ENCODE measurements at places on chromosomes 6 and 20.

- no peak for DNase-seq
Measured at GRCh38 chr6:37531437-37532036, 31.8 kb upstream of the CCDC167 start.

- no peak for DNase-seq
Measured at GRCh38 chr6:167811040-167811439, 15.7 kb upstream of the AFDN start.

DNA sequence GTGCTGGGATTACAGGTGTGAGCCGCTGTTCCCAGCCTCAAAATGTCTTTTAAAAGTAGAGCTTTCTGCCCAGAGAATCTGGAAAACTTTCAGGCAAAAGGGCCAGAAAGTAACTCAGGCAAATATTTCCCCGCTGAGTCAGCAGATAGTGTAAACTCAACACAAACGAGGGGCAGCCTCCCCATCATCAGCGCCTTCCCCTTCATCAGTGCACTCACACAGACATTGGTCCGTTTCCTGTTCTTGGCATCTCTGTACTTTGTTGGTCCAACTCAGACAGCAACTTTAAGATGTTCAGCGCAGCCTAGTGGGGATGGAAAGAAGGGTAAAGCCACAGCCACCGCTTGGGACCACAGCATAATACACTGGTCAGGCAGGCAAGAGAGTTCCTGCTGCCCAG lies 69.5 kb downstream of the CSE1L start:
- DNase-seq = no peak

- no peak for DNase-seq
Measured at GRCh38 chr6:12275107-12275506, 15.1 kb upstream of the EDN1 start.

DNA sequence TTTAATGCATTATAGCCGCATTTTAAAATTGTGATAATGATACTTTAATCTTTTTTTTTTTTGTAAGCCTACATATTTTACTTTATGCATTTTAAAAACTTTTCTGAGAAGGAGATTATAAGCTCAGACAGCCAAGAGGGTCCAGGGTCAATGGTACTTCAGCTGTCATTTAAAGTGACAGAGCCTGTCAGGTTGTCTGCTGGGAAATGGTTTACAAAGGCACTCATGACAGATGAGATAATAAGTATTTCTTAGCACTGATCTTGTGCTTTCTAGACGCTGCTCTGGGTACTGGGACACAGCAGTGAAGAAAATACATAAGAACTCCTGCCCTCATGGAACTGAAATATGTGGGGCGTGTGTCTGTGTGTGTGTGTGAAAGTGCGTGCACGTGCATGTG lies 19.6 kb downstream of the LAMP5 start:
- DNase-seq = no peak

GRCh38 chr20:24783631-24784492 lies 165.2 kb upstream of the CST7 start:
- DNase-seq = no peak

GRCh38 chr20:38132910-38133501 lies 32.1 kb downstream of the TGM2 start:
- no peak for DNase-seq

DNA sequence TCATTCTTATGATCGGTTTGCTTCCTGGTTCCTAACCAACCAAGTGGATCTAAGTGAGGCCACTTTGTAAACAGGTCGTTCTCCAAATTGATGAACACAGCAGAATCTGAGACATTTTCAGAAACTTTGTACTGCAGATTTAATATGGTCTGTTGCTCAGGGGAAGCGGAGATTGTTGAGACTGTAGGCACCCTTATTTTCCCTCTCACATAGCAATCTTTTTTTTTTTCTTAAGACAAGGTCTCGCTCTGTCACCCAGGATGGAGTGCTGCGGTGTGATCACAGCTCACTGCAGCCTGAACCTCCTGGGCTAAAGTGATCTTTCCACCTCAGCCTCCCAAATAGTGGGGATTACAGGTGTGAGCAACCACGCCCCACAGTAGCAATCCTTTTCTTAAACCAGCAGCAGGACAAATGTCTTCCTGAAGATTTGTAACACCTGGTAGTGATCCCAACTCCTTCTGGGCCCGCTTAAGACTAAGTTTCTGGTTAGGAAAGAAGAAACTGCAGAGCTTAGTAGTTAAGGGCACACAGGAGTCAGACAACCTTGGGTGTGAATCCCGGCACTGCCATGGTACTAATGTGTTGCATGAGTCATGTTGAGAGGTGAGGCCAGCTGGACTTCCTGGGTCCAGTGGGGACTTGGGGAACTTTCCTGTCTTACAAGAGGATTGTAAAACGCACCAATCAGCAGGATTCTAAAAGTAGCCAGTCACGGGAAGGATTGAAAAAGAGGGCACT lies 48.4 kb upstream of the EZR start:
- no peak for DNase-seq

- DNase-seq = no peak
Measured at GRCh38 chr6:34027939-34028441, 117.9 kb downstream of the GRM4 start.

DNA sequence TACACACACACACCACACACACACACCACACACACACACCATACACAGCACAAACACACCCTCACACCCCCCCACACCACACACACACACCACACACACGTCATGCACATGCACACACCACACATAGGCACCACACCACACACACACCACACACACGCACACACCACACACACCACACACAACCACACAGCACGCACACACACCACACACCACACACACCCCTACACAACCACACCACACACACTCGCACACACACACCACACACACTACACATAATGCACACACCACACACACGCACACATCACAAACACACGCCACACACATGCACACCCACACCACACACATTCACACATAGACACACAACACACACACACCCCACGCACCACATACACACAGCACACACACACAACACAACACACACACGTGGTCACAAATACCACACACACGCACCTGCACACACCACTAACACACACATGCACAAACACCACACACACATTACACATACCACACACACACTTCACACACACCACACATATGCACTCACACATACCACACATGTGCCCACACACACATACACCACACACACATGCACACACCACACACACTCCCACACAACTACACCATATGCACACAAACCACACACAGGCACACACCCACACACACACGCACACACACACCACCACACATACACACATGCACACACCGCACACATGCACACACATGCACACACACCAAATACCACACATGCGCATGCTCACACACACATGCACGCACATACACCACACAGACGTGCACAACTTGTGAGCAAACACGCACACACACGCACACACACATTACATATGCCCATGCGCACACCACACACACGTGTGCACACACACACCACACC lies 9.4 kb upstream of the ACSS1 start:
- DNase-seq = no peak

DNA sequence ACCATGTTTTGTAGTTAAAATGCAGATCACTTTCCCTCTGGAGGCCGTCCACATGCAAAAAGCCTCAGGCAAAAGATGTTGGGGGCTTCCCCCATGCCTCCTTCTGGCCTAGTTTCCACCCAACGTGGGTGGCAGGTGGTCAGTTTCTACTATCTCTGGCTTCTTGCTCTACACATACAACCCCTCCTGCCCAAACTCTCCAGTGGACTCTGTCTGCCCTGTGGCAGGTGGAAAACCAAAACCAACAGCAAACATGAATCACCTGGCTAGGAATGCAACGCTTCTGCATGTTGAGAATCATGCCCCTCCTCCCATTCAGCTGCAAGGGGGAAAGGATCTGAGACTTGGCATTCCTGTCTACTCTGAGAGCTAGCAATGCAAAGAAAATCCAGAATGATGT lies 94.8 kb downstream of the MBOAT1 start:
- no peak for DNase-seq

GRCh38 chr6:168600381-168600780 lies 159.4 kb downstream of the SMOC2 start:
- DNase-seq = no peak

DNA sequence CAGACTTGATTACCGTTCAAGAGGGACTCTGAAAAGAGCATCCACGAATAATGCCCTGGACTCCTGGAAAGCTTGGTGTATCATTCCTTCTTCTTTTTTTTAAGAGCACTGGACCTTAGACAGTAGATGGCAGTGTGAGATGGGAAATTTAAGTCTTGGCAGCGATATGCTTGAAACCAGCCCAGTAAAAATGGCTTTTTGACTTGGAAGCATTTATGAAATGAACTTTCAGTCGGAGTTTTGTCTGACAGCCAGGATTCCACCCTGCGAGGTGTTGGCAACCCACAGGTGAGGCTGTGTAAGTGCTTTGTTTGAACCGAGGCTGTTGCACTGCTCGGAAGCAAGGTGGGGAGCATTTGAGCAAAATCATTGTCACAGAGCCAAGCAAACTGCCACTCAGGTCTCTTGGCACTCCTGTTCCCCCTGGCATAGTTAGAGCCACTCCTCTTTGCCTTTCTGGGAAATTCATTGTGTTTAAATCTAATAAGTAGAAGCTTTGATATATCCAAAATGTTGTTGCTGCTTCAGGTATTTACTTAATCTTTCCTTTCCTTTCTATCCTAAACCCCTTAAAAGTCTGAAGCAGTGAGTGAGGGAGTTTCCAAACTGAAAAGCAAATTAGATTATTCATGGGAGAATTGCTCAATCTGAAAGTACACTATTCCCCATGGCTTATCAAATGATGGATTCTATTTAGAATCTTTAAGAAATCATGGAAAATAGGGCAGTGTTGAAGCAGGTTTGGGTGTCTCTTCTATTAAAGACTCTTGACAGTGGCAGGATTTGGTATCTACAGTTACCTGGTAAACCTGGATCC lies 272.8 kb upstream of the SLC35B3 start:
- DNase-seq = no peak

DNA sequence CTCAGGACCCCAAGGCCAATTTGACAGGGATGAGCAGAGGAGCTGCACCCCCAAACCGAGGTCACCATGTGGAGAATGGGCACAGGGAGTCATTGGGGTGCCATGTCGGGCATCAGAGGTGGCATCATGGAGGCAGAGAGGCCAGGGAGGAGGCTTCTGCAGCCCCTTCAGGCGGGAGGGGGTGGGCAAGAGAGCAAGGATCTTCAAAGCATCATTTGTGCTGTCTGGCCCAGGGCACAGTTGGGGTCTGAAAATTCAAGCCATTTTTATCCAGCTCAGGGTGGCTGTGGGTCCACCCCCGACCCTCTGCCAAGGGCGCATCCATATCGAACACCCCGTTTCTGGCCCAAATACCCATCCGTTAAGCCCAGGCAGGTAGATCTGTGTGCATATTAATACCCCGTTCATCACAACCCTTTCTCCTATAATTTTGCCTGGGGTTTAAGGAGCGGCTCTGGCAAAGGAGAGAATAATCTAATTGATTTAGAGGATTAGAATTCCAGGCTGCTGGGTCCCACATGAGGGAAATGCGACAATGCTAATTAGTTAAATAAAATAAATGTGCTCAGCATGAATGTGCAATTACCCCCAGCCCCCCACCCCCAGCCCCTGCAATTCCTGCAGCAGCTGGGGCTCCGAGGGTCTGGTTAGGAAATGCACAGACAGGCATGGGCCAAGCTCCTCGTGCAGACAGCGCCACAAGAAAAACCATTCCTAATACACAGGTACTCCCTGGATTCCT lies 31.9 kb downstream of the VSTM2L start:
- no peak for DNase-seq

- DNase-seq = no peak
Measured at GRCh38 chr20:21229163-21229562, 74.0 kb upstream of the XRN2 start.

DNA sequence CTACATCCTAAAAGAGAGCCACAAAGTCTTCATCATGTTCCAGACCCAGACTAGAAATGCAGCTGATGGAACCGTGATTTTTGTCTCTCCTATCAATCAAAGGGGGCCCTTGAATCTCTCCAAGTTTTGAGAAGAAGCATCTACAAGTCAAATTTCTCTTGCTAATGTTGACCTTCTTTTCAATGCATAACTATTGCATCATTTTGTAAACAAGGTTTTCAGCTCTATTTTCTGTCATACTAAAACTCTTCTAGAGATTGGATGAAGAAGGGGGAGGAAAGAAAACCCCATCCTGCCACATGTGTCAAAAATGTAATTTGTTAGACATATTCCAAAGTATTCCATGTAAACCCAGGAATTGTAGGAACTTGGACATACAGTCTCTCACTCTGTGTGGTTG lies 169.2 kb downstream of the LMBRD1 start:
- no peak for DNase-seq

DNA sequence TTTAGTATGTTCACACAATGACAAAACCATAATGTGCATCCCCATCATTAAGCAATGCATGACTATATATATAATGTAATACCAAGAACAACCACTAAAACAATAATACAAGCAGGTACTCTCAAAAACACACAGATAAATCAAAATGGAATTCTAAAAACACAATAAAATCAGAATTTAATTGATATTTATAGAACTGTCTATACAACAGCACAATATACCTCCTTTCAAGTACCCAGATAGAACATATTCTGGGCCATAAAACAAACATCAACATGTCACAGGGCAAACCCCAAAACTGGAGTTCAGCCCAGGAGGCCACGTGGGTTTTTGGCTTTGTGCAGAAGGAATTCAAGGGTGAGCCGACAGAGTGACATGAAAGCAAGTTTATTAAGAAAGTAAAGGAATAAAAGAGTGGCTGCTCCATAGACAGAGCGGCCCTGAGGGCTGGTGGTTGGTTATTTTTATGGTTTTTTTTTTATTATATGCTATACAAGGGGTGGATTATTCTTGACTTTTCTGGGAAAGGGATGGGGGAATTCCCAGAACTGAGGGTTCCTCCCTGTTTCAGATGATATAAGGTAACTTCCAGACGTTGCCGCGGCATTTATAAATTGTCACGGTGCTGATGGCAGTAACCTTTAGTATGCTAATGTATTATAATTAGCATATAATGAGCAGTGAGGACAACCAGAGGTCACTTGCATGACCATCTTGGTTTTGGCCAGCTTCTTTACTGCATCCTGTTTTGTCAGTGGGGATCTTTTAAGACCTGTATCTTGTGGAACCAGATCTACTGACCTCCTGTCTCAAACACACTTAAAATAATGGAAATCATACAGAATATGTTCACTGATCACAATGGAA lies 5.6 kb downstream of the RAB23 start:
- no peak for DNase-seq

DNA sequence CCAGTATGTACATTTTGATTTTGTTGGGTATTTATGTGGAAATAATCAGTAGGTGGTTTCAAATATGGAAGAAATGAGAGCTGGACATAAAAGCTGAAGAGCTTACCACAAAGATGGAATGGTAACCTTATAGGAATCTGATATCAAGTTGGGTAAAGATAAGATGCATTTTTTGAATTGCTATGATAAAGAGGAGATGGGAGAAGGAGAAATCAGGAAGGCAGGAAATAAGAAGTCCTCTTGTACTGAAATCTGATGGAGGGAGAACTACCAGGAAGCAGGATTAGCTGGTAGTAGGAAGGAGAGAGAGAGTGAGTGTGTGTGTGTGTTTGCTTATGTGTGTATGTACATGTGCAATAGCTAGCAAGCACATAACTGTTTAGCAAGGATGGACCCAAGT lies 468.4 kb downstream of the PHF3 start:
- no peak for DNase-seq

All from stimulated activated CD8-positive, alpha-beta memory T cell treated with anti-CD3 and anti-CD28 coated beads, Interleukin-4, amount 100 ng/mL, for 1 hour (primary cell).